Activated CD4-positive, alpha-beta T cell treated with anti-CD3 and anti-CD28 coated beads, Interleukin-2, Interleukin-4, amounts not matched to agents 100 ng/mL and 50 ng/mL, durations not matched to agents 16 hours and 8 hours (primary cell): ENCODE measurements at places on chromosomes 4 and X.

GRCh38 chr4:183384516-183384915 lies 59.9 kb upstream of the CDKN2AIP start:
- no peak for DNase-seq

- no peak for DNase-seq
These were observed 13.7 kb upstream of the UGT2B17 start for GRCh38 chr4:68589790-68590189.

DNA sequence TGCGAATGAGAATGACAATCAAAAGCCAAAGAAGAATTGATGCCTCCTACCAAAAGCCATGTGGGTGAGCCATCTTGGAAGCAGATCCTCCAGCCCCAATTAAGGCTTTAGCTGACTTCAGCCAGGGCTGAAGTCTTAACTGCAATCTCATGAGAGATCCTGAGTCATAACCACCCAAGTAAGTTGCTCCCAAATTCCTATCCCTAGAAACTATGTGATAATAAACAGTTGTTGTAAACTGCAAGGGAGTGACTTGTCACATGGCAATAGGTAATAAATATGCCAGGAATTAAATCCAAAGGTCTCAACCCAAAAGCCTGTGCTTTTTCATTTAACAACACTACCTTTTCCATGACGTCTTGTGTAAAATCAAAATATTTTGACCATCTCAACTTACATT lies 154.2 kb upstream of the TBL1X start:
- DNase-seq = no peak

DNA sequence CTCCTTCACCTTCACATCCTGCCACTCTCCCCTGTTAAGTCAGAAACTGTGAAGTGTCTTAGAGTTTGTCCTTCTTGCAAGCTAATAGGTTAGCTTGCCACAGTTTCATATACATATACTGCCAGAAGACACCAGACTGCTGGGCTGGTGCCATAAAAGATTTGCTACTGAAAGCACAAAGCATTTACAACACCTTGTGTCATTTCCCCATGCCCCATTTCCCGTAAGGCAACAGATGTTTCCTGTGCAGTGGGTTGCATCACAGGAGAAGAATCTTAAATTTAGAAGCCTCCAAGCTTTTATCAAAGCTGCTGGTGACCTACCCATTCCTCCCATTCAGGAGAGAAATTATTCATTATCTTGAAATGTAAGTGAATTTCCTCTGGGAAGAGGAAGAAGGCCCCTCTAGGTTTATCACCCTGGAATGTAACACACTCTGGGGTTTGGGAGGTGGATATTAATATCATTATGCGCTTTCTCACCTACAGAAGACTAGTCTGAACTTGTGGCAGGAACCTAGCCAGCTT lies 34.5 kb upstream of the RAB33B start:
- peak; percentile 22 for DNase-seq

DNA sequence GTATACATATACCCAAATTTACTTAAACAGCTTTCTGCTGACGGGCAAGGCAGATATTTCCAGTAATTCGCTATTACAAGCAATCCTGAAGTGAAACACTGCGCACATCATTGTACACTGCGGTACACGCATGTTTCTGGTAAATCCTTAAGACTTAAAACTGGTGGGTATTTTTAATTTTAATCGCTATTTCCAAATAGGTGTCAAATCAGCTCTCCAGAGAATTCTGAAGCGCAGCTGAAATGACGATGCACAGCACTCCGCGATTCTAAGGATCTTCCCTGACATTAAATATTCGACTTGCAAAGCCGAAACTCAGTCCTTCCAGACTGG lies 361 bp downstream of the TMEM128 start:
- DNase-seq = peak; percentile 5

GRCh38 chrX:1411326-1411725 lies 19.4 kb upstream of the SLC25A6 start:
- DNase-seq = no peak

- peak; percentile 6 for DNase-seq
These were observed 31.7 kb downstream of the STOX2 start for GRCh38 chr4:183936574-183937345.

DNA sequence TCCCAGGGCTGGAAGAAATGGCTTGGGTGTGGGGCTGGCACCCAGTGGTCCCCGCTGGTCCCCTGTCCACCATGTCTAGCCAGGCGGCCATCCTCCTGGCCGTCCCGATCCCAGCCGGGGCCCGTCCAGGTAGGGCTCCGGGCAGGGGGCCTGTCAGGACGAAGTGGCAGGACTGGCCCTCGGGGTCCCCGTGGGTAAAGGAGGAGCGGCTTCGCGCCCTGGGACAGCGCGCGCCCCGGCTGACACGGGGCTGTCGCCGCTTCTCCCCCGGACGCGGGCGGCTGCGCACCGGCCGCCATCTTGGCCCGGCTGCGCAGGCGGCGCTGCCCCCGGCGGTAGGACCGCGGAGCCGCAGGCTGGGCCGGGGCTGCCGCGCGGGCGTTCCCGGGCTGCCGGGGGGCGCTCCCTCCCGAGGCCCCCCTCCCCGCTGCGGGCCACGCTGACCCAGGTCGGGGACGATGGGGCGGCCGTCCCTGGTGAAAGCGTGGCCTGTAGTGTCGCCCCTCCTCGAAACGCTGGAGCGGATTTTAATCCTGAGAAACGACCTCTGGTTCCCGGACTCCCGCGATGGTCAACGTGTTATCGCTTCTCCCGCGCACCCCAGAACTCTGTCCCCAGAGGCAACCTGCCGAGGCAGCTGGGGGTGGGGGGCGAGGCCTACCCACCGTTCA lies 60.4 kb upstream of the BCOR start:
- DNase-seq = no peak

DNA sequence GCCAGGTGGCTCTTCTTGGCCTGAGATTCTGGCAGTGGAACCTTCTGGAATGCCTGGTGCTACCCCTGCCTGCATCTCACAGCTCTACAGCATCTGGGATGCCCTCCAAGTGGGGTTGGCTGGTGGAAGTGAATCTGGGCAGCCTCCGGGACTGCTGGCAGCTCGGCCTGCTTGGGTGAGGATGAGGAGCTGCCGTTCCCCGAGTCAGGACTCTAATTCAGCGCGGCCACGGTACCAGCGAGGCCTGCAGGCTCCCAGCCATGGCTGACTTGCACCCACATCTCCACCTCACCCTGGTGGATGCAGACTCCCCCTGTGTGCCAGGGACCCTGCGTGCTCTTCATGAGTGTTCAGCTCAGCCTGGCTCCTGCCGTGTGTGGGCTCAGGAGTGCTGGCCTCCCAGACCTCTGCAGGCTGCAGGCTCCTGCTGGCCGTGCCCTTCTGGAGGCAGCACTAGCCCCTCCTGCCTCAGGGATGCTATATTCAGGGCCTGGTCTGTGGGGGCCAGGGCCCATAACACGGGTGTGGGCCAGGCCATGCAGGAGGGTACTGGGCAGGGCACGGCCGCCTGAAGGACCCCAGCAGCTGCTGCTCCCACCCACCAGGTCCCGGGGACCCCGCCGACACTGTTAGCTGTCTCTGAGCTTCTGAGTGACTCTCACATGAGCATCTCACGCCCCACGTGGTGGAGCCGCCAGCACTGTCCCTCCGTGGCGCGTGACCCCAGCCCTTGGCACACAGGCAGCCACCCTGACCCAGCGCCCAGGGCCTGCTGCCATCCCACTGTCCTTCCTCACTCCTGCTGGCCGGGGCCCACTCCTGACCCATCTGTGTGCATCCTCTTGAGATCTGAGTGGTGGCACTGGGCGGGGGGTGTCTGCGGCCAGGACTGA lies 10.6 kb downstream of the UVSSA start:
- DNase-seq = no peak

GRCh38 chr4:1462768-1463075 lies 56.5 kb upstream of the NKX1-1 start:
- DNase-seq = no peak

- no peak for DNase-seq
These were observed 481.5 kb downstream of the PACRGL start for GRCh38 chr4:21181716-21182115.

DNA sequence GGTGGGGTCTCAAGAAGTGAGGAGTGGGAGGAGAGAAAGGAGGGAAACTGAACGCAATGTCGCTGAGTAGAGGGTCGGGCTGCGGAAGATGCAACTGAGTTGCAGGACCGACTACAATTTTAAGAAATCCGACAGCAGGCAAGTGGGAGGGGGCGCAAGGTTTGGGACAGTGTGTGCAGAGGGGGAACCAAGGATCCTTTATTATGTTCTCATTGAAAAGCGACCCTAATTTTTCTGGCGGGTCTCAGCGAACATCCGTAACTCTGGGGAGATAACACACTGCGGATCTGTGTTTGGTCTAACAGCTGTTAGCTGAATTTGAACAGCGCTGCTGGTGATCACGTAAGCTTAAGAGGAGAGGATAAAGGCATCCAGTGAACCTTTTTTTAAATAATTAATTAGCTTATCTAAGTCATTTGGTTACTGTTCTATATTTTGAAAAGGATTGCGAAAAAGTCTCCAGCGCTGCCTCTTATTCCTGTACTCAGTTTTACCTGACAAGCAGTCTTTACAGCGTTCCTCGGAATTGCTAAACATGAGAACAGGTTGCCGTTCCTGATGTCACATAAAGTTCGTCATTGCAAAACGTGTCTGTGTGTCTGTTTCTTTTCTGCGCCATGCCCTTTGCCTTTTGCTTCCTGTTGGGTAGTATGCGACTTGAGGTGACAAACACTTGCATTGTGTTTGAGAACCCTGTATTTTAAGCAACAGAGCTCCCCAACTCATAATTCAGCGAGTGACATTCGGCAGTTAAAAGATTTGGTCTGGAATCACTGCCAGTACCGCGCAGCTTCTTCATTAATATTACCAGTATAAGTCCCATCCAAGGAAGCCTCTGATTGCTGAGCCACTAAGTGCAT lies 1.3 kb downstream of the HTR2C start:
- no peak for DNase-seq

GRCh38 chr4:3421470-3421869 lies 20.3 kb upstream of the HGFAC start:
- no peak for DNase-seq

DNA sequence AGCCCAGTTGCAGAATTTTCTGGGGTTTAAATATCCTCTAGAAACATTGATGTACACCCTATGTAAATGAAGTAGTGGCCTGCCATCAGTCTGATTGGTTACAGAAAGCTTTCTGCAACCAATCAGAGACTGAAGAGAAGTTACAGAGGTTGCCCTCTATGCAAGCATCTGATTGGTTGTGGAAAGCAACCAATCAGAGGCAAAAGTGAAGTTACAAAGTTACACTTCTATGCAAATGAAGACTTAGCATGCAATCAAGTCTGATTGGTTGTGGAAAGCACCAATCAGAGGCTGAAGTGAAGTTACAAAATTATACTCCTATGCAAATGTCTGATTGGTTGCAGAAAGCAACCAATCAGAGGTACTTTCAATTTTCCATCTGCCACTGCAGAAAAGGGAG lies 51.9 kb upstream of the USP9X start:
- no peak for DNase-seq

DNA sequence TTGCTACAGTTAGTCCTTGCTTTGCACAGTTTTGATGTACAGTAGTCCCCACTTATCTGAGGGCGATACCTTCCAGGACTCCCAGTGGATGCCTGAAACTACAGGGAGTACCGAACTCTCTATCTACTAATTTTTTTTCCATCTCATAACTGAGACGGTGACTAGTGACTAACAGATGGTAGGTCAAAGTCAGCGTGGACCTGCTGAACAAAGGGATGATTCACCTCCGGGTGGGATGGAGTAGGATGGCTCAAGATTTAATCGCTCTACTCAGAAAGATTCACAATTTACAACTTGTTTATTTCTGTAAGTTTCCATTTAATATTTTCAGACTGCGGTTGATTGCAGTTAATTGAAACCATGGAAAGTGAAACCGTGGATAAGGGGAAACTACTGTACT lies 655.8 kb downstream of the ZNF674 start:
- DNase-seq = no peak

DNA sequence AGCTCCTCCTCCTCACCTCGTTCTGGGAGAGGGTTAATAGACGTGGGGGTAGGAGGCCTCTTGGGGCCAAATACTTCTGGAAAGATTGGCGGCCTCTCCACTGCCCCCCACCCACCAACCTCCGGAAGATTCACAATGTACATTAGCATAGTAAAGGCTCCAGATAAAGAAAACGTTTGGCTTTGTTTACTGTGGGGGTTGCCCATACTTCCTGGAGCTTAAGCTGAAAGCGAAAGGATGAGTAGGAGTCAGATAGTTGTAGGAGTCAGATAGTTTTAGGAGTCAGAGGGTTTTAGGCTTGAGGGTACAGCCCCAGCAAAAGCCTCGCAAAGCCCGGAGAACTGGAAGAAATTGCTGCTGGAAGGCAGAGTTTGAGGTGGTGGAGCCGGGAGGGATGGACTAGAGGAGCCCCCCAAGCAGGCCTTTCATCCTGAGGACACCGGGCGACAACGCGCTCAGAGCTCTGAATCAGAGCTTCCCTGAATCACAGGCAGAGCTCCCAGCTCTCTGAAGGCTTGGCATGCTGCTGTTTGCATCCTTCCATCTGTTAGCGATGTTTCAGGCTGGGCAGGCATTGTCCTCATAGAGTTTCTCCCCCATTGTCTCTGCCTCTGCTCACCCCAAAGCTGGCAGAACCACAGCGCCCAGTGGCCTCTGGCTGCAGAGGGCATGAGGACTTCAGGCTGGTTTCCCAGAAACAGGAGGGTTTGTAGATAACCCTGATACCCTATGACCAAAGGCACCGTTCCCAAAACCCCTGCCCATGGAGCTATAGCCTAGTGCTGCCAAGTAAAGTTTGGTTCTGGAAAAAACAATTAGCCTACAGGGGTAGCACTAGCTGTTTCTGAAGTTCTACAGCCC lies 280.7 kb downstream of the BCOR start:
- DNase-seq = peak; percentile 45

- no peak for DNase-seq
These were observed 202.7 kb downstream of the NR3C2 start for GRCh38 chr4:148239494-148239985.

- no peak for DNase-seq
These were observed 225.6 kb downstream of the ANTXR2 start for GRCh38 chr4:79847411-79847810.

DNA sequence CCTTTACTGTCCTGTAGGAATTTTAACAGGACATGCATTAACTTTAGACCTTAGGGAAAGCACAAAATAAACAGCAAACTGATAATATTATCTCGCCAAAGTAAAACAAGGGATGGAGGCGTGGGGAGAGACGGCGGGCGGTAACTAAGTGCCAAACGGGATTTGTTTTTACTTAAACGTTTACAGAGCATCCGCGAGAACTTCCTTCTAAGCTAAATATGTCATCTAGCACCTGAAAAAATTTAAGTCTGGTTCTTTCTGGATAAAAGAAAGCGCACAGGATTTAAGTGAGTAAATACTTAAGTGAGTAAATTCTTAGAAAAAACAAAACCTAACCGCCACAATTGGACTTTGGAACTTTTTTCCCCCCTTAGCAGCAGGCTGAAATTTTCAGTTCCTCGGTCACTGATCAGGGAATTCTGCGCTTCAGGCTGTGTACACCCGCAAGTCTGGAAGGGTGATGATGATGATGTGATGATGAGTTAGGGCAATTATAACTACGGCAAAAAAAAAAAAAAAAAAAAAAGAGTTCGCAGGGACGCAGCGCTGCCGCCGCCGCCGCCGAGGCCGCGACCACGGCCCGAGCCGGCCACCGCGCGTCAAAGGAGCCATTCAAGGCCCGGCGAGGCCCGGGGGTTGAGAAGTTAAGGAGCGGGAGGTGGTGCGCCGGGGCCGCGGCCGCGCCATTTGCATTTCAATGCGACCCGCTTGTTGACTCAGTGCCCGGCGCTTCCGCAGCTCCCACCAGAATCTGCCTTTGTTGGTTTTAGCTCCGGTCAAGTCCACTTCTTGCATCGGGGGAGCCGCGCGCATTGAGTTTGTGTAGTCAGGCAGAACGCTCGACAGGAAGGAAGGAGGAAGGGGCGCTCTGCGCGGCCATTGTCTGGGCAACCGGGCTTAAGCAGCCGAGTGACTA lies 108.8 kb downstream of the SPRY1 start:
- DNase-seq = no peak
